ENCODE measurements at places on chromosomes 7 and 10.

DNA sequence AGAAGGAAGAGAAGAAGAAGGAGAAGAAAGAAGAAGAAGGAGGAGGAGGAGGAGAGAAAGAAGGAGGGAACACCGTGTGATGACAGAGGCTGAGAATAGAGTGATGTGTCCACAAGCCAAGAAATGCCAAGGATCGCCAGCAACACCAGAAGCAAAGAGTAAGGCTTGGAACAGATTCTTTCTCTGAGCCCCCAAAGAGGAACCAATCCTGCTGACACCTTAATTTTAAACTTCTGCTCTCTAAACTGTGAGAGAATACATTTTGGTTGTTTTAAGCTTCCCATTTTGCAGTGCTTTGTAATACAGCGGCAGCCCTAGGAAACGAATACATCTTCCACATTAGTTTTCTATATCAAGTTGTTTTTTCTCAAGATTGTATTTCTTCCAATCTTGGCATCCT, 13.9 kb upstream of the WNT8B start:
- no peak for DNase-seq

DNA sequence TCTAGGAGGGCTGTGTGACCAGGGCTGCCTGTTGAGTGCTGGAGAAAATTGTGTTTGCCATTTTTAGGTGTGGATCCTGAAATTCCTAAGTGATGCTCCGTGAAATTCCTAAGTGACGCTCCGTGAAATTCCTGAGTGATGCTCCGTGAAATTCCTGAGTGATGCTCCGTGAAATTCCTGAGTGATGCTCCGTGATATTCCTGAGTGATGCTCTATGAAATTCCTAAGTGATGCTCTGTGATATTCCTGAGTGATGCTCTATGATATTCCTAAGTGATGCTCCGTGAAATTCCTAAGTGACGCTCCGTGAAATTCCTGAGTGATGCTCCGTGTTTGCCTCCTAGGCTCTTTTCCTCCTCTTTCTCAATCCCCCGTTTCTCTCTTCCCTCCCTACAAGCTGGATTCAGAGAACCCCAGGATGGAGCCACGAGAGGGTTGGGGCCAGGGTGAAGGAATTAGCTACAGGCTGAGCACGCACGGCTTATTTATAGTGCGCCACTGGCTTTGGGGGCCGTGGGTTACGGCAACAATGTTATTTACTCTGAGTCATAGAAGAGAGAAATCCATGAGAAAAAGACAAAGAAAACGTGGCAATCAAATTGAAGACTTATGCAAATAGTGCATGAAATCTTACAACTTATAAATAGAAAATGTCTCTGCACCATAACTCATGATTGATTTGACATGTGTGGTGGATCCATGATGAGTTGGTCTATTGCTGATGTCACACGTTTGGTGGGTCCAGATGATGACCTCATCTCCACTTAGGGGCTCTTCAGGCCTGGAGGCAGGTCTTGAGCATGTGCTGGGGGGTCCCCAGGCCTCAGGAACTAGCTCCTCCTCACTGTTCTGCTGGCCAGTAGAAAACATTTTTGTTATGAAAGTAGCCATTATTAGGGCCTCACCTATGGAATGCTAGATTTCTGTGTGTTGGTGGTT, 224.6 kb downstream of the WDR37 start:
- no peak for DNase-seq

DNA sequence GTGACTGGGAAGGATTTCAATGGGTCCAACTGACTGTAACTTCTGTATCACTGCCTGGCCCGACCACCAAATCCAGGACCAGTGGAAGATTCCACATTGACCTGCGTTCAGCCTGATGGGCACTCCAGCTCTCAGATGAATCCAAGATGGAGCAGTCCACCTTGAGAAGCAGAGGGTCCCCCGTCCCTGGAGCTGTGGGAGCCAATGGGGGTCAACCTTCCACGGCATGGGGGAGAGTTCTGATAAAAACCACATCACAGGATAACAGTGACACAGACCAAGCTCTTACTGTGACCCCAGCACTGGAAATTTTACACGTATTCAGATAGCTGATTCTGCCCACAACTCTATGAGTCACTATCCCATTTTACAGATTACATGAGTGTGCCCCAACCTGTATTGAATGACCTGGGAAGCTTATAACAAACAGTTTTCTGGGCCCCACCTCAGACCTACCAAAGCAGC, 11.2 kb downstream of the ZCCHC24 start:
- DNase-seq, result no peak

GRCh38 chr7:139034855-139035585, 822 bp downstream of the ZC3HAV1L start:
- no peak for DNase-seq

GRCh38 chr10:25023278-25023677, 6.9 kb downstream of the THNSL1 start:
- DNase-seq, result no peak

DNA sequence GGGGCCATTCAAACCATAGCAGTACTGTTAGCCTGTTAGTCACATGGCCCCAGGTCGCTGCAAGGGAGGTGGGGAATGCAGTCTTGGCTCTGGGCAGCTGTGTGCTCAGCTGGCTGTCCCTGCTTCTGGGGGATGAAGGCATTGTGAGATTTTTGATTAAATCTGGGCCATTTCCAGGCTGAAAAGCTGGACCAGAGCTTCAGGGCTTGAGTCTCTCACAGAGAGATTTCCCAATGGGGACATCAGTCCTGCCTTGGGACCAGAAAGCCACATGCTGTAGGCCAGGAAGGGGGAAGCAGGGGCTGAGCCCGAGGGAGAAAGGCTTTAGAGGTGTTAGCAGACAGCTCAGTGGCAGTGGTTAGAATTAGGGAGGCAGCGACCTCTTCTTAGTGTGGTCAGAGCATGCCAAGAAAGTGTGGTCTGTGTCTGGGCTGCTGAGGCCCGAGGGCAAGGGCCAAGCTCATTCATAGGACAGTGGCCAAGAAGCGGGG, 33.6 kb downstream of the PALD1 start:
- no peak for DNase-seq

DNA sequence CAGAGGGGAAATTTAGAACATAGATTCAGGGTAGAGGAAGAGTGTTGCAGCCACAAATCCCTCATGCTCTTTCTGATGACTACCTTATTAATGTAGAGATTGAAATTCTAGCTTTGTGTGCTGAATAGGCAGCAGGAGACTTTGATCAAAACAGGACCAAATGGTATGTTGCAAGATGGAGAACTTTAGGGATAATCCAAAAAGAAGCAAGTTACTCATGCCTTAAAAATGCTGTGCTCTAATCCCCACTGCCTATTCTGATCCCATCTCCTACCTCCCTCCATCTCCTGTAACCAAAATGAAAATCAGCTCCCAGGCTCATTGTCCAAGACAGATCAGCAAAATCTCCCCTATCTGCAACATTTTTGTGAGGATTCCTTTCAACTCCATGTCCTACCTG, 31.3 kb downstream of the CH25H start:
- DNase-seq, result no peak

DNA sequence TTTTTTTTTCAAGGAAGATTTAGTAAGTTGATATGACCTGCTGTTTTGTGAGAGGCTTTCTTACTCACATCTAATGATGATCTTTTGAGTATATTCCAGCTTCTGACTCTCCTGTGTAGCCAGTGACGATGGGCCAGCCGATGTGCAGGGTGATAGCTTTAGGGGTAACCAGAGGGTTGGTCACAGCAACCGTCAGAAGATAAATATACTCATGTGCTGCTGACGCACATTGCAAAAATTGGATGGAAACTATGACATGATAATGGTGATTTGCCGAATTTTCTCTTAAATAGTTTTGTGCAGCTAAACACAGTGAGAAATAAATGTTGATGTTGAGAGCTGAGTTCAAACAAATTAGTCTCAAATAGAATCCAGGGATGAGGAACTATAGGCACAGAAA, 29.5 kb downstream of the R3HCC1L start:
- DNase-seq, result no peak

GRCh38 chr10:75977139-75977538, 545.7 kb downstream of the LRMDA start:
- no peak for DNase-seq

- no peak for DNase-seq
Measured at GRCh38 chr10:59008452-59008851, 168.0 kb upstream of the PHYHIPL start.

DNA sequence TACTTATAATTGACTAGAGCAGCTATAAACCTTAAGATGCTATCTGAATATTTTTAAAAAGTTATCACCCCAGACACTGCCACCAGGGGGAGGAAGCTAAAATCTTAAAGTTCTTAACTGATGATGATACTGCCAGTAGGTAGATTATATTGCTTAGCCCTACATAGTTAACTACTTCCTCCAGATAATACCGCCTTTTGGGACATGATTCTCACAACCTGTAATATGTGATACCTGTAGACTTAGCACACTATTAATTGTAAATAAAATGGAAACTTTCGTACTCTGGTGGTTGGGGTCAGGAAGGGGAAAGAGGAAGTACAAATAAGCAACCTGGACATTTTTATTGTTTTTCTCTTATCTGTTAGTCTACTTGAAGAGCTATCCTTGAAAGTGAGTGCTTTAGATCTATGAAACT, 268.9 kb downstream of the ADK start:
- no peak for DNase-seq

DNA sequence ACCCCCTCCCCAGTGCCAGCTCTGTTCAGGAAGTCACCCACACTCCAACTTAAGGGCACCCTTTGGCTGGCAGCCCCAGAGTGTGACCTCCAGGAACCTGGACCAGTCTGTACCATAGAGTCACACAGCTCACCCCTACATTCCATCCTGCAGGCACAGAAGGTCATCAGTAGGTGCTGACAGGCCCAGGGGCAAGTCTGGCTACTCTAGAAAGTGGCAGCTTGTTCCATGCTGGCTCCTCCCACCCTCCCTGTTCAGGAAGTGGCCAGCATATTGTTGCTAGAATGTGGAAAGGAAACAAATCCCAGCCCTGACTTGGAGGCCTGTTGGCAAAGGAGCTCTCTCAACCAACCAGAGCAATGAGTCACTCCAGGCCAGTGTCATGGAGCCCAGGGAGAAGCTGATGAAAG, 3.2 kb upstream of the NCOA4 start:
- DNase-seq, result no peak

GRCh38 chr7:106462365-106462859, 177.6 kb upstream of the NAMPT start:
- DNase-seq, result no peak

- no peak for DNase-seq
Measured at GRCh38 chr7:49781996-49782395, 8.6 kb downstream of the VWC2 start.

- no peak for DNase-seq
Measured at GRCh38 chr7:95470452-95470851, 15.3 kb upstream of the ASB4 start.

DNA sequence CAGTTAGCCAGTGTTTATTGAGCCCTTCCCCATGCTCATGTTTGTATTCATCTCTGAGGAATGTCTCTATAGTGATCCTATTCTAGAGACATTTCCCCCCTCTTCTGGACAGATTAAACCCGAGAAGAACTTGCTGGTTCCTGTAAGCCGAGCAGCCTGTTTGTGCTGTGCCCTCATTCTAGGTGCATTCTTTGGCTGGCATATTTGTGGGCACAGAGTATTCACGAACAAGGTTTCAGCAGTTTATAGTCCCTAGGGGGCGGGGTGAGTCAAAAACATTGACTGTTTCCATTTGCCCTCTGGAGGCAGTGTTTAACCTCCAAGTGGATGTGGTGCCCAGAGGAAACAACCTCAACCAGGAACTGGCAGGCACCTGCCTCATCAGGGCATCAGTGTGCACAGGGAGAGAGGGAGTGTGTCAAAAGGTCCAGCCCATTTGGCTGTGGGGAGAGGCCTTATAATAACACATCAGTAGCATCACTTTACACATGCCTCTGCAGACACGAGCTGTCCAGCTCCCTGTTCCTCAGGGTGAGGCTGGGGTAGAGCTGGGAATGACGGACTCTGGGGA, 273.3 kb upstream of the LRGUK start:
- DNase-seq, result no peak

- no peak for DNase-seq
Measured at GRCh38 chr7:18306696-18307095, 188.9 kb upstream of the HDAC9 start.

DNA sequence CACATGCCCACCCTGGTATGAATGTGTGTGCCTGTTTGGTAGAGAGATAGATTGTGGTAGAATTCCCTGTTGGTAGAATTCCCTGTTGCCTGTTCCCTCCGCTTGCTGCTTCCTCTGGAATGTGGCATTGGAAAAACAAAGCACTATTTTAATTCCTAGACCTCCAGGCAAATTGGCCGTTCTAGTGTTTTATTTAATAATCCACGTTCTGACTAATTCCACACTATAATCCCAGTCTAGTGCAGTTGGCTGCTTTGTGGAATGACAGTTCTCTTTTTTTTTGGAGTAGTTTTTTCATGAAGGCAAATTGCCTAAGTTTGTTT, 2.0 kb downstream of the HECW1 start:
- DNase-seq, result no peak

GRCh38 chr7:129176916-129177710, 11.3 kb upstream of the SMO start:
- no peak for DNase-seq

DNA sequence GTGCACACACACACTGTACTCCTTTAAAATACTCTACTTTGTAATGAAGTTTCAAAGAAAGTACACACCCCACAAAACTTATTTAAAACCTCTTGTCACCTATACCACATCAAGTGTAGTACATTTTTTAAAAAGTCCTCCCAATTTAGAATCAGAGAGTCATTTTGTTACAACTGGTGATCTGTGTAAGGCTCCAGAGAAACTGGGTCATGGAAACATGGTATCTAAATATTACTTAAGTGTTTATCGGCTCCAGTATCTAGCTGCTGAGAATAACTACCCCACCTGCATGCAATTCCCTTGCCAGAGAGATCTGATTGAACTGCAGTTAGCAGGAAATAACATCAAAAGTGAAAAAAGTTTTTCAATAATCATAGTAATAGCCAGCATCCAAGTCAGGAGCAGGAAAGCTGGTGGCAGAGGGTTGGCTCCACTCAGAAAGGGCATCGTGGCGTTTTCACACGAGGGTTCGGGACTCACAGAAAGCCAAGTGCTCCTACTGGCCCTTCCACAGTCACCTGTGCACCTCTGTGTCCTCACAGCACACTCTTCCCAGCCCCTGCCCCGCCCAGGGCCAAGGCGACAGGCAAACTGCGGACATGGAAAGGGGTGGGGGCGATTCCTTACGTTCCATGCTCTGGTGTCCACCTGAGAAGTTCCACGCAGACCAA, 6.5 kb downstream of the RGS10 start:
- no peak for DNase-seq

GRCh38 chr10:103758294-103758681, 97.1 kb downstream of the SH3PXD2A start:
- DNase-seq, result no peak

DNA sequence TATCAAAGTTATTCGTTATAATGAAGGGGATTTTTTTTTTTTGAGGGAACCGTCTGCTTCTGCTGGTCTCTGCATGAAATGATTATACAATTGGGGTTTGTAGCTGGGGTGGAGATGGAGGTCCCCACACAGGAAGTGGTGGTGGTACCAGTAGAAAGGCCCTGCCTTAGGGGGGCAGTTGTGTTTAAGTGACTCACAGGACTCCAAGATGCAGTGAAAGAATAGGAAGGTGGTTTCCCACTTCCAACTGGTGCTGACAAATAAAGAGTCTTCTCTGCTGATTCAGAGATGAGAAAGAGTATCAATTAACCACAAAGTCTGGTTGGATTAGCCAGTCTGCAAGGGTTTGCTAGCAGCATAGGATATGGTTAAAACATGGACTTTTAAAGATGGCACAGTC, 376.0 kb downstream of the SORCS3 start:
- no peak for DNase-seq
